ENCODE measurements at places on chromosomes 1 and 21.

- no peak for DNase-seq
Observed at GRCh38 chr1:175369696-175370095, 177.1 kb upstream of the KIAA0040 start.

GRCh38 chr1:52469108-52469507, 64.7 kb downstream of the PRPF38A start:
- DNase-seq: no peak

DNA sequence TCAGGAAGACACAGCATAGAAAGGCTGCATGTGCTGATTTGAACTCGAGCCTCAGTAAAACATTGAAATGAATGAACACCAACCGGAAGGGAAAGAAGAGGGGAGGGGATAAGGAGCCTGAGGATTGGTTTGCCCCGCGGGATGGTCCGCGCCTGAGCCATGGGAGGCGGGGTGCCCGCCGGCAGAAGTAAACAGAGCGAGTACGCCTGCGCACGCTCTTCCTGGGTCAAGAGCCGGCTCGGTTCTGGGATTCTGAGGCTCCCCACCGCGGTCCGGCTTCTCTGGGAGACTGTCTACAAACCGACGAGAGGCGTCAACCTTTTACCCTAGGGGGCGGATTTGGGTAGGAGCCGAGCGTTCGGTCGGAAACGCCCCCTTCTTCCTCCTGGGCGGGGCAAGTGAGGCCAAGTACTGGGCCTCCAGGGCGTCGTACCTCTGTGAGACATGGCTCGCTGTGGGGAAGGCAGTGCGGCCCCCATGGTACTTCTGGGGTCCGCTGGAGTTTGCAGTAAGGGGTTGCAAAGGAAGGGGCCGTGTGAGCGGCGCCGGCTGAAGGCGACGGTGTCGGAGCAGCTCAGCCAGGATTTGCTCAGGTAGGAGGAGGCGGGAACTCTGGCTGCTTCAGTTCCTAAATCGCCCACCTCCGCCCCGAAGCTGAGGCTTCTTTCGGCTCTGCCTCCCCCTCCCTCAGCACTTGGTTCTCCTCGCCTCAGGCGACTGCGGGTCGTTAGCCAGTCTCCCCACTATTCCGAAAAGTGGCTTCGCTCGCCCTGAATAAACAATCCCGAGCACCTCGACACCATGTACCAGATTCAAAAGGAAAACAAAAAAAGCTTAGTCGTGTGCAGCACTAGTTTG, at the start of gene BTBD8:
TSS of gene BTBD8 (plus strand) at position 218 of the 858 bp plus-strand sequence. CDS start at position 445, 227 bp downstream.
- peak; percentile 78 for DNase-seq

DNA sequence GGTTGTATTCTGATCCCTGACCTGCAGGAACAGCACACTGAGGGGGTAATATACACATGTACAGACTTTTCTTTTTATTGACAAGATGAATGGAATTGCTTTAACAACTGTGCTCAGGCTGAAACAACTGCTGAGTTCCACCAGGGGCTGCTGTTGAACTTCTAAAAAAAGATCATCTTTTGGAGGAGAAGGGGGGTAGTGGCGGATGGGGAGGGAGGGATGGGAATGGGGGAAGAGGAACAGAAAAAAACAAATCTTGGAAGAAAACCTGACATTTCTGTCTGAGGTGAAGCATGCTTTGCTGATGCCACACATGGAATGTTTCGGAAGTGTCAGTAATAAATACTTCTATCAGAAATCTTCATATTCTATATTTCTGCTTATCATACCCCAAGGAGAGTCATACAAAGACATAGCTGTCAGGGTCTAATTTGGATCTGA, 75.0 kb downstream of the RWDD3 start:
- DNase-seq: peak; percentile 51

DNA sequence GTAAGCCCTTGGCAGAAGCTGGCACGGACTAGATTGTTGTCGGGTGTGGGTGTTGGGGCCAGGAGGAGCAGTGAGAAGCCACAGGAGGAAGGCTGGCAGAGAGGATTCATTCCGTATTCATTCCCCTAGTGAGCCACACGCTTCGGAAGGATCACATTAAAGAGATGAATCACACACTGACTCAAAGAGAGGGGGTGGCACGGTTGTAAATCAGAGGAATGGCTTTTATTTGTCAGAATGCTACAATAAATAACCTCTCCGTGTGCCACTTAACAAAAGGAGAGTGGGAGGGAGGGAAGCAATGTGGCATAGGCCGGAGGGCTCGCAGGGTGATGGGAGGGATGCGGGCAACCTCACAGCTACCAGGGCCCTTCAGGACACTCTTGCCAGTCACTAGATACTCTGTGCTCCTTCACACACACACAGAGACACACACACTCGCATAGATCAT, 135.5 kb downstream of the HIVEP3 start:
- no peak for DNase-seq

DNA sequence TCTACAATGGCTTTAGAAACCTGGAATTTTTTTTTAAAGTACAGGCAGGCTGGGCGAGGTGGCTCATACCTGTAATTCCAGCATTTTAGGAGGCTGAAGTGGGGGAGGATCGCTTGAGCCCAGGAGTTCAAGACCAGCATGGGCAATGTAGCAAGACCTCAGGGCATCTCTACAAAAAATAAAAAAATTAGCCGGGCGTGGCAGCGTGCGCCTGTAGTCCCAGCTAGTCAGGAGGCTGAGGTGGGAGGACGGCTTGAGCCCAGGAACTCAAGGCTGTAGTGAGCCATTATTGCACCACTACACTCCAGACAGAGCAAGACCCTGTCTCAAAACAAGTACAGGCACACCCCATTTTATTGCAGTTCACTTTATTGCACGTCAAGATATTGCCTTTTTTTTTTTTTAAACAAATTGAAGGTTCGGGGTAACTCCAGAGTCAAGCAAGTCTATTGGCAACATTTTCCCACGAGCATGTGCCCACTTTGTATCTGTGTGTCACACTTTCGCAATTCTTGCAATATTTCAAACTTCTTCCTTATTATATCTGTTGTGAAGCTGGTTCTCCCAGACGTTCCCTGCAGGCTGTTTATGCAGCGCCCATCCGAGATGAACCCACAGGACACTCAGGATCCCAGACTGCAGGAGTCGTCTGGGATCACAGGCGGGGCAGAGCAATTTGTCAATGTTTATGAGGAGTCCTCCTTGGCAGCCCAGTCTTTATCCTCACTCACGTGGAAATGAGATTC, 4.7 kb downstream of the HES2 start:
- no peak for DNase-seq

GRCh38 chr1:51289676-51290488, 40.5 kb downstream of the TTC39A start:
- no peak for DNase-seq

DNA sequence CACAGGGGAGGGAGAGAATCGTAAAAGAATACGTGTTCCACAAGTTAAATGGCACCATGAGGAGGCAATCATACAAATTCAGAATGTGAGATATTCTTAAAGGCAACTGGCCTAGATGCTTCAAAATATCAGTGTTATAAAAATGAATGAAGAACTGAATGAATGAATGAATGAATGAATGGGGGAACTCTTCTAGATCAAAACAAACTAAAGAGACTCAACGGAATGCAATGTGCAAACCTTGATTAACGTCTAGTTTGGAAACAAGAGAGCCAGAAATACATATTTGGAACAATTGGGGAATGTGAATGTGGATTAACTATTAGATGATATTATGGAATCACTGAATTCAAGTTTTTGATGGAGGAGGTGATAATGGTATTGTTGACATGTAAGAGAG, 16.8 kb downstream of the CFAP45 start:
- no peak for DNase-seq

DNA sequence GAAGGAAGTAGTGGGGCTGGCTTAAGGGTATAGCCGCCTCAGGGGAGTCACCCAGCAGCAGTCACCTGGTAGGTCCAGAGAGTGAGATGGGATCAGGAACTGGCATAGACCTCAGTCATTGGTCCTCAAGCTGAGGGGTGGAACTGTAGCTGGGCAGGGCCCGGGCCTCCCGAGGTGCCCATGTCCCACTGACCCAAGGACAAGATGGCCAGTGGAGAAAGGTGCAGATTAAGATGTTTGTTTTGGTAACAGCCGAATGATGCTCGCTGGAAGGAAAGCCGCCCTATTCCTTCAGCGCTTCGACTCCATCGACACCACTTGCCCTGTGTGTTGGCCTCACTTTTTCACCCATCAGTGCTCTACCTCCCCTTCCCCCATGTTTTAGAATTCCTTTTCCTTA, 16.4 kb downstream of the COL9A2 start:
- DNase-seq: no peak

DNA sequence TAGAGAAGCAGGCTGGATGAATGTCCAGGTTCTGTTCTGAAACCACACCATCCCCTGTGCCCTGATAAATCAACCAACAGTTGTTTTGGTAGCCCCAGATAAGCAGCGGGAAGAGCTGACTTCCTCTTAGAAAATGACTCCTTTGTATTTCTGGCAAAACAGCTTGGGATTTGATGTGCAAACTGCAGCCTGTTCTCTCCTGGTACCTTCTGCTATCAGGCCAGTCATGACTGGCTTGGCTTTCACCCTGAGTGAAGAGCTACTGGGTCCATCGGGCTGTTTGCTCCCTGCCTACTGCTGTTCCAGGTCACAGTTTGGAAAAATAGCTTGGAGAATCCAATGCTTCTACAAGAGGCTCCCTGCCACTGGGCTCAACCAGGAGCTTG, 116.8 kb downstream of the DTL start:
- DNase-seq: no peak

DNA sequence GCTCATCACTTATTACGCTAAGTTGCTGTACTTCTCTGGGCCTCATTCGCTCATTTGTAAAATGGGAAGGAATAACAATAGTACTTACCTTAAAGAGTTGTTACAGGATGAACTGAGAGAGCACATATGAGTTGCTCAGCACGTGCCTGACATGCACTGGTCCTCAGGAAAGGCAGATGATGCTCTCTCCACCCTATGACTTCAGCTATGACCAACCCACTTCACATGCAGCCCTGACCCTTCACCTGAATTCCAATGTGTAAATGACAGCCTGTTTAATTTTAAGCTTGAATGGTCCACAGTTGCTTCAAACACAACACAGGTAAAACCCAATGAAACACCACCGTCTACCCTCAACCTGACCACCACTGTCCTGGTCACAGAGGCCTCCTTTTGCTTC, 32.9 kb downstream of the GADD45A start:
- DNase-seq: no peak

DNA sequence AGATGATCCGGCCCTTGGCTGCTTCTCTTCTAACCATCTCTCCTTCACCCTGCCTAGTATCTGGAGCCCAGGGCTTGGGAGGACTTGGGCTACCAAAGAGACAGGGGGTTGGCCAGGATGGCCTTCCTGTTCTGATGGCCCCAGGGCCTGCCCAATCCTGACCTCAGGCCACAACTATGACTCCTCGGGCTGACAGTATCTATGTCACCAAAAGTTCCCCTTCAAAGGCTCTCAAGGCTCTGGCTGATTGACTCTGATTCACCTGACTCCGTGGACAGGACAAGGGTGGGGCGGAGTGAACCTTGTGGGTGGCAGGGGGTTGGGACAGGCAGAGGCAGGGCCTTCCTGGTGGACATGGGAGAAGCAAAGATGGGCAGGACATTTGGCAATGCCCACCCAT, 12.7 kb downstream of the MEF2D start:
- DNase-seq: no peak

DNA sequence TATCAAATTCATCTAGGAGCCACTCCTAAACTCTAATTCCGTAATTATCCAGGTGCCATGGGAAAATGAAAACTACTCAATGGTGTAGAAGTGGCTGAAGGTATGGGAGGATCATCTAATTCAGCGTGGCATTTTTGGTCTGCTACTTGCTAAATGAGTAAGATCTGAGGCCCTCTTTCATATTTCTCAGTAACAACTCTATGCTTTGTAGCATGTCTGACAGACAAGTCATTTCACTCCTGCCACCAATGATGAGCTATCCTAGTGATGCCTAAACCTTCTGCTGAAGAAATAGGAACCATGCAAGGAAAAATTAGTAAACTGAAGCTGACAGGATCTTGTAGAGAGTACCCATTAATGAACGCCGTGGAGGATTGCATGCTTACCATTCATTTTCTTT, 145.3 kb downstream of the NTNG1 start:
- DNase-seq: no peak

GRCh38 chr1:151147665-151148064, 1.2 kb upstream of the SEMA6C start:
- DNase-seq: no peak

- DNase-seq: no peak
Observed at GRCh38 chr1:166948856-166949350, 26.4 kb downstream of the ILDR2 start.

DNA sequence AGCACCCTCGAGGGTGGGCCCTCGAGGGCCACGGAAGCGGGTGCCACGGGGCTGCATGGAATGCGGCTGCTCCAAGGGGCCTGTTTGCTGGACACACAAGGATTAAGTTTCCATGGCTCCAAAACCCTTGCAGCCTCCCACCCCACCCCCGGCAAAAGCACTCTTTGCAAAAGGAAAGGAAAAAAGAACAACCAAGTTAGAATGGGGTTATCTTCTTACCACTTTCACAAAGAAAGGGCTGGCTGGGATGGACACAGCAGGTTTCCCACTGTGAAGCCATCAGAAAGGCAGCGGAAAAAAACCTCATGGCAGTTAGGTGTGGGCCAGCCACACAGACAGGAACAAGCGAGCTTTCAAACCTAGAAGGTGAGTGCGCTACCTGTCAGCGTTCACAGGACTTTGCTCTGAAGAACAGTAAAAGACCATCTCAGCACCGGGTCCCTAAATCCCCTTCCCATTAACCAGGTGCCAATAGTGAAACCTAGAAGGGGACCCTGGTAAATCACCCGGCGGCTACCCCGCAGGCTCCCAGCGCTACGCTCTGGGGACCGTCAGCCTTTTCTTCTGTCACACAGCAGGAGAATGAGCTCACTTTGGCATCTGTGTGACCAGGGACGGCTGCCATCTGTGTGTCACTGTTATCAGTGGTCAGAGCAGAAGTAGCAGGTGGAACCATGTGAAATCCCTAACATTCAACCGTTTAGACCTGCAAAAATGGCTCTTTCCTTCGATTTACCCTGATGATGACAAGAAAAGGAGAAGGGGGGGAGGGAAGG, 93.0 kb downstream of the SIM2 start:
- DNase-seq: no peak

GRCh38 chr1:173002891-173003838, 47.6 kb downstream of the TNFSF18 start:
- no peak for DNase-seq

DNA sequence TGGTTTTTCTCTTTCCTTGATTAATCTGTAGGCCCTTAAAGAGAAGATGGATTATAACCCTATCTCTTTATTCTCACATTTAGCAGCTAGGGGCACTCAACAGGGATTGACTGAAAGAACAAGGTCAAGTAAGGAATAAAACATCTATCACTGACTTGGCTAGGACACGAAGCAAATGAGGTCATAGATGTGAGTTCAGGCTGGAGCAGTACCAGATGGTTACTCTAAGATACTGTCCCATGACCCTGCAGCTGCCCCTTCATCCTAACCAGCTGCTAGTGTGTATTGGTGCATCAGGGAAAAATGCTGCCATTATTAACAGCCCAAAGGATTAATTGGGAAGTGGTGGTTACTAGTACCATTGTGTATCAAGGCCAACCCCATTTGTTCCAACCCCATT, 221.9 kb downstream of the CTH start:
- peak; percentile 79 for DNase-seq

GRCh38 chr1:65253800-65254319, 55.5 kb upstream of the DNAJC6 start:
- no peak for DNase-seq
